ENCODE measurements at places on chromosomes 2 and 18.

GRCh38 chr2:233329489-233330135 is 22.0 kb downstream of the SAG start:
- no peak for DNase-seq

- no peak for DNase-seq
These were observed 1605.3 kb upstream of the ACVR2A start for GRCh38 chr2:146239392-146240135.

DNA sequence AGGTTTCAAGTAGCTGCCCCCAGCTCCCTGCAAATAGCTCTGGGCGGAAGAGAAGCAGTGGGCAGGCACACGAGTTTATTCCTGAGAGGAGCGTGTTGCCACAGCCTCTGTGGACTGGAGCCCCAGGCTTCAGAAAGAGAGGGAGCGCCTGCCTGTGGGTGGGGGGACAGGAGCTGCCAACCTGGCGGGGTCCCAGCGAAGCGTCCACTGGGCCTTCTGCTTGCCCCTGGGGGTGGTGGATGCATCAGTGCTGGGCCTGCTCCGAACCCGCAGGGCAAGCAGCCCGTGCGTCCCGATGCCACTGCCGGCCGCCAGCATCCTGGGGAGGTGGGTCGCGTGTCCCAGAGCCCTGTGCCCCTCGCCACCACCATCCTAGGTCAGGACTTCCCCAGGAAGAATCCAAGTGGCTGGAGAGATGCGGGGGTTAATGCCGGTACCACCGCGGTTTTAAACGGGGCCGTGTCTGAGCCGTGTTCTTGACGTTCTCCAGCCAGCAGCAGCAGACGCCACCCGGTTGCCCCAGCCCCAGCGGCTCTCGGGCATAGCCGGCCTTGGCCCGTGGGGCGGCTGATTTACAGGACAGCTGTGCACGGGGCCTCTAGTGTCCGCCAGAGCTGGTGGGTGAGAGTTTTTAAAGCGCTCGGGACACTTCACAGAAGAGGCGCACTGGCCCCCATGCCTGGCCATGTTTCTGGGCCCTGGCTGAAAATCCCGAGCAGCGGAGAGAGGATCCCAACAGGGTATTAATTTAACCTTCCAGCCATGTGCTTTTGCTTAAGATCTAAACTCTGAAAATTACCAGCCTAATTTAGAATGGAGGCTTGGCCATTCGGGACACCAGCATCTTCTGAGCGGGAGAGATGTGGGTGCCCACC is 84.7 kb downstream of the NFATC1 start:
- DNase-seq: no peak

DNA sequence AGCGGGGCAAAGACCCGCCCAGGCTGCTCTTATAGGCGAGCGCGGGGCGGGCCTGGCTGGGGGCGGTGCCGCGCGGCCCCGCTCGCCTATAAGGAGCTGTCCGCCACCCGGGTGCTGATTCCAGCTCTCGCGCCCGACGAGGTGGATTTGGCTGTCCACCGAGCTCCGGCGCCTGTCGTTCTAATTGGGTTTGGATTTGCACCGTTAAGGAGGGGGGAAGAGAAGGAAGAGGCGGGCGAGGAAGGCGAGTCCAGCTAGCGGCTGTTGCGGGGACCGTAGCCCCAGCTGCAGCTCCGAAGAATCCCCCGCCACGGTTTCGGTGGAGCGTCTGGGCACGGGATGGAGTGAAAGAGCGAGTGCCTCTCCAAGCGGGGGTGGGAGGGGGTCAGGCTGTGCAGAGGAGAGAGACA is at the start of gene CNTNAP5:
CNTNAP5 (plus strand) TSS at position 117 of the 410 bp plus-strand sequence. CDS start 364 bp downstream, outside the sequence.
- DNase-seq: peak; percentile 61

DNA sequence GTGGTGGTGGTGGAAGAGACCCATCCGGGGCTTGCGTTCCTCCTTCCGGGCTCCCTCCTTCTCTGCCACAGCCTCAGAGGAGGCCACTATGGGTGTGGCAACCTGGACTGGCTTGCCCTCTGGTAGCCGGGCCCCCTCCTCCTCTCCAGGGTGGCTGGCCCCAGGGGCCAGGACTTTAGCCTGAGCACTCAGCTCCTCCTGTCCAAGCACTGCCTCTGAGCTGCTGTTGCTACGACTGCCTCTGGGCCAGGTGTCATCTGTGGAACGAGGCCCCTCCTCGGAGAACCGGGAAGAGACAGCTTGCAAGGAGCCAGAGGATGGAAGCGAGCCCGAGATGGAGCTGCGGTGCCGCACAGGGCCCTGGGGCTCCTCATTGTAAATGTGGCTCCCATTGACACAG is 16.7 kb upstream of the SFXN5 start:
- DNase-seq: no peak

DNA sequence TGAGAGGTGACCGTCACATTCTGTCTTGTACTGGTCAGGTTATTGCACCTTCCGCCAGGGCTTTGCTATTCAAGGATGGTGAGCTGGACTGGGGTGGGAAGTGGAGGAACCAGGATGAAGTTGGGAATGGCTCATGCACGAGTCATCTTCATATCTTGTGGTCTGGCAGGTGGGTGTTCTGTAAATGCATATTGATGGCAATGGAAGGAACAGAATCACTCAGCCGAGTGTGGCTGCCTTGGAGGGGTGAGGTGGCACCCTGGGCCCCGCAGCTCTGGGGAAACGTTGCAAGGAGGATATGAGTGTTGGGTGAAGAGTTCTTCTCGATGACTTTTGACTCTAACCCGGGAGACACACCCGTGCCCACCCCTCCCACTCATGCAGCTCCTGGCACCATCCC is 1.2 kb downstream of the NEU2 start:
- no peak for DNase-seq

GRCh38 chr18:74689251-74689650 is 91.6 kb downstream of the ZNF407 start:
- DNase-seq: no peak

- no peak for DNase-seq
These were observed 12.9 kb downstream of the CCDC148 start for GRCh38 chr2:158443606-158444005.

GRCh38 chr2:124257120-124257519 is 232.0 kb downstream of the CNTNAP5 start:
- no peak for DNase-seq

DNA sequence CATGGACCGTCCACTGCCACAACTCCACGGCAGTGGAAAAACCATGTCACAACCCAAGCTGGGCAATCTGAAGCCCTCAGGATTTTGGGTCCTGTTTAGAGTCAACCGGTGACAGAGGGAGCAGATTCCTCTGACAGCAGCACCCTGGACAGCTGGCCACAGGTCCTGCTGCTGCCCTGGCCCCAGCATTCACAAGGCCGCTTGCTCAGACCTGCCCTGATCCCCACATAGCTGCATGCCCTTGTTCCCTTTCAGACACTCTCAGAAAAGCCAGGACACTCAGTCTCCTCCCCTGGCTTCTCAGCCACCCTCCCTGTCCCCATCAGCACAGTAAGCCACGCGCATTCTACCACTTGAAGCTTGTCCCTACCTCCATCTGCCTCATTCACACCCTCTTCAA is 1.6 kb downstream of the COPS9 start:
- no peak for DNase-seq

- DNase-seq: no peak
These were observed 26.0 kb upstream of the NMI start for GRCh38 chr2:151315381-151315903.

GRCh38 chr2:119544075-119544938 is at the start of gene CFAP221:
CFAP221 (plus strand) TSS chr2:119544449; CDS start chr2:119546132, 1,683 bp downstream.
- peak; percentile 66 for DNase-seq

- DNase-seq: peak; percentile 96
These were observed 1094.7 kb downstream of the BCL11A start for GRCh38 chr2:59458800-59459199.

DNA sequence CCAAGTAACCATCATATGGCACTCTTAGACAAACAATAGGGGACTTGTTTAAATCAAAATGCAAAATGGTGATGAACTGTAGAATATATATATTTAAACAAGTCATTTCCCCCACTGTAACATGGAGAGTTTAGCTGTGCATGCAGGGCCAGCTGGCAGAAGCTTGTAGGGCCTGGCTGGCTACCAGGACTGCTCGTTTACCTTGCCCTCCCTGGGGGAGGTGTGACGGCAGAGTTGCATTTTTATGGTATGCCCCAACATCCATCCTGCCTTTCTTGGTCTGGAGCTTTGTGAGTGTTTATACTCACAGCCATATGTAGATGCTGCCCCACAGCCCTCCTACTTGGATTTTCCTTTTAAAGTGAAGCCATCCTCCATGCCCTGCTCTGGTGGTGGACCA is 101.7 kb upstream of the ZFP36L2 start:
- DNase-seq: peak; percentile 45

DNA sequence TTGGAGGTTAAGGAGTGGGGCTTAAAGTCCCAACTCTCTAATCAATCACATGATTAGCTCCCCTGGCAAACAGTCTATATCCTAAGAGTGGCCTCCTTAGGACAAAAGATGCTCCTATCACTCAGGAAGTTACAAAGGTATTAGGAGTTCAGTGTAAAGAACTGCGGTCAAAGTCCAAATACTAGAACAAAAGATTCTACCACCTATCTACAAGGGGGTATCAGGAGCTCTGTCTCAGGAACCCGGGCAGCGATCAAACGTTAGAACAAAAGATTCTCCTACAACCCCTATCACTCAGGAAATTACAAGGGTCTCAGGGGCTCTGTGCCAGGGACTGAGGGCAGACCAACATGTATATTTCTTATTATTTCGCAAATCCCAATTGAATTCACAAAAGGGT is 58.0 kb downstream of the DTNB start:
- DNase-seq: no peak

GRCh38 chr2:95296880-95297487 is at the start of gene KCNIP3:
KCNIP3 (plus strand) TSS chr2:95297347; CDS start chr2:95297439, 92 bp downstream.
- peak; percentile 86 for DNase-seq

- DNase-seq: no peak
These were observed 25.4 kb upstream of the HS6ST1 start for GRCh38 chr2:128344101-128344500.

DNA sequence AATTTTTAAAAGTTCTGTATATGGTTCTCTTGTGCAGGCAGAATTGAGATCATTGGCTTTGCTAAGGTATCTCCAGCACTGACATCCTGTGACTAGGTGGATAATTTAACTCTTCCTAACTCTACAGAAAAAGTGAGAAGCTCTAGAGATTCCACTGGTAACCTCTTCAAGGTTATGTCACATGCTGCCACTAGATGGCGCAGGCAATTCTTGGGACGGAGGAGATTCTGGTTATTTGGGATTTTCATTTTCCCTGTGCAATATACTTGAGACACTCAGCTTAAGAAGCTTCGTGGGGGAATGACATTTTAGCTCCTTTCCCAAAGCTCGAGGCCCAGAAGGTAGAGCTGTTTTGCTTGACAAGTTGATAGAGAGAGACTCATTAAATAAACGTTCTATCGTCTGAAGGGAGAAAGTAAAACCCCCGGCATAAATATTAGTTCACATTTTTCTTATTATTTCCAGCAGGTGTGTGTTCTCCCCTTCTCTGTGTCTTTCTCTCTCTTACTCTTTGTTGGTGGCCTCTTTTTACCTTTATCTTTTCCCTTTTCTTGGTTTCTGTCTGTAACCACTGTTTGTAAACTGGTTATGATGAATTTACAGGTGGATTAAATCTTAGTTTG is 26.6 kb upstream of the LANCL1 start:
- peak; percentile 40 for DNase-seq

DNA sequence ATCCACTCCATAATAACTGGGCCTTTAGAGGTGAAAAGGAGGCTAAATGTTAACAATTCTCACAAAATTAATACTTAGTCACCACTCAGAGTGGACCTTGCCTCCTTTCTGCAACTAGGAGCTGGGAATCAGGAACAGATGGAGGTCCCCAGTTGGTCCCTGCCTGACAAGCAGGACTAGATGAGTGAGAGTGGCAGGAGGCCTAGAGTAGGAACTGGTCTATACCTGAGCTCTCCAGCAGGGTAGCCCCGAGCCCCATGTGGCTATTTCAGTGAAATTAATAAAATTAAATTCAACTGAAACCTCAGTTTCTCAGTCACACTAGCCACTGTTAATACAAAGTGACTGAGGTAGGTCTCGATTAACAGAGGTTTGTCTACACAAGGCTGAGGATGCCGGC is 150.5 kb downstream of the MYO5B start:
- DNase-seq: no peak

DNA sequence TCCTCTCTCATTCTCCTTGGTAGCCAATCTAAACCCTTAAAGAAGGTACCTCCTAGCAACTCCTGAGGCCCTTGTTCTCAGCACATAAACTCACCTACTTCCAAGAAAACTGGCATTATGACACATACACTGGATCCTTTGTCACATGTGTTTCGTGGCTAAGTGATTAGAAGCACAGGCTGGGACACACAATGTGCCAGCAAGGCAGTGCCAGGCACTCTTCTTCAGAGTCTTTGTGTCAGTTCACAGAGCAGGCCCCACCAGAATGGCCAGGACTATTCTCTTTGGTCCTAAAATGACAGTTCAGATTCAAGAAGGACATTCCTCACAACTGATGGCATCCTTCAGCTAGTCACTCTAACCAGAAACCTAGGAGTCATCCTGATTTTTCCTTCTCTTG is 40.3 kb downstream of the SMC6 start:
- DNase-seq: no peak

GRCh38 chr18:58464104-58464625 is 164.7 kb downstream of the ALPK2 start:
- DNase-seq: no peak

DNA sequence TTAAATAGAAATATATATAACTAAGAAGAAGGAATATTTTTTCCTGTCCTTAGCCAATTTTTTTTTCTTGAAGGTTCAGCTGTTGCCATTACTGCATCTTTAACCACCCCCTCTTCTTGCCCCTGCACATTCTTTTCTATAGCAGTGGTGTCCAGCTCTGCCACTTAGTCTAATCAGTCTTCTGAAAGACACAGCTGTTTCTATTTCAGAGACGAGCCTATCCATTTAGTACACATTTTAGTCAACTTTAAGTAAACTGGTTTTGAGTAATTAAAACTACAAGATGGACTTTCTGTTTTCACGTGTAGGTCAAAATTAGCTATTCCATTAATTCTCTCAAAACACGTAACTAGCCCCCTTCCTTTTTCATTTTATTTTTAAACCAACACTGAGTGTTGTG is 21.0 kb downstream of the SPOPL start:
- no peak for DNase-seq

GRCh38 chr18:9869715-9870430 is 15.9 kb upstream of the TXNDC2 start:
- DNase-seq: no peak

GRCh38 chr2:81589406-81589805 is 1284.9 kb upstream of the LRRTM1 start:
- DNase-seq: no peak

DNA sequence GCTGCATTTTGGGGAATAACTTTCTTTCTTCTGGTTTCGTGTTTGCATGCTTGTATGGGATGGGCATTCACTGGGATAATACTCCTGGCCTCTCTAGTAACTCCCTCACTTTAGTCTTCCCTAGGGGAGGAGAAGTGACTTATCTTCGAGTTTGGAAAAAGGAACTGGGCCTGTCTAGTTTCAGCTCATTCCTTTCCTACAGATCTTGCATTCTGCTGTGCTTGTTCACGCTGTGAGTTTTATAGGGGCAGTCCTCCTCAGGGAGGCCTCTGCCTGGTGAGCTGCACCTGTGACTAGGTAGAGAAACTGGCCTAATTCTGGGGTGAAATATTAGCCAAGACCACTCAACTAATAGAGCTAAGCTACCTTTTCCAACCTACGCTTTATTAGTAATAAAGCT is 50.9 kb downstream of the PHLPP1 start:
- no peak for DNase-seq

Measured in NCI-H1105 treated with DMSO at 0.1 percent for 48 hours (cell line).